ENCODE measurements at places on chromosomes 11 and 22.

- DNase-seq, result no peak
These were observed 6.8 kb upstream of the PLAAT3 start for GRCh38 chr11:63621071-63621470.

GRCh38 chr11:11442791-11443190 lies 89.7 kb upstream of the CSNK2A3 start:
- no peak for DNase-seq

DNA sequence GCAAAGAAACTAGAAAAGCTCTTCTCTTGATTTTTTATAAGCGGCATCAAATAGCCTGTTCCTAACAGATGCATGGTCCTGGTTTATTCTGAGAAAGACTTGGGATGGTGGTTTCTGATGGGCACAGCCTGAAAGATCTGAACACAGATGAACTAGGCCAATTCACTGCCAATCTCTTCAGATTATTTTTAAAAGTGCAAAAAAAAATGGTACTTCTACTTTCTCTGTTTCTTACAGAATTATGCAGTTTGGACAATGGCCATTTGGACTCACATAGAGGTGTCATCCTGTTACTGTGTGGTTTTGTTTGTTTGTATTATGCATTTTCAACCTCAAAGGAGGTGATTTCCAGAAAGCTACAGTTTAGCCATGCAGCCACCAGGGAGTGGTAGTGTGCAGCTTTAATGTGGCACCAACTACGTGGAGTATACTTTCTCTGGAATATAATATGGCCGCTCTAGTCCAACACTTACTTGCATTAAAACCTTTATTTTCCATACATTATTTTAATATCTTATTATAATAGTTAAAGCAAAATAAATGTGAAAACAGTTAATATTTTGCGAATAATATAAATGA lies 469.8 kb upstream of the KIRREL3 start:
- no peak for DNase-seq

DNA sequence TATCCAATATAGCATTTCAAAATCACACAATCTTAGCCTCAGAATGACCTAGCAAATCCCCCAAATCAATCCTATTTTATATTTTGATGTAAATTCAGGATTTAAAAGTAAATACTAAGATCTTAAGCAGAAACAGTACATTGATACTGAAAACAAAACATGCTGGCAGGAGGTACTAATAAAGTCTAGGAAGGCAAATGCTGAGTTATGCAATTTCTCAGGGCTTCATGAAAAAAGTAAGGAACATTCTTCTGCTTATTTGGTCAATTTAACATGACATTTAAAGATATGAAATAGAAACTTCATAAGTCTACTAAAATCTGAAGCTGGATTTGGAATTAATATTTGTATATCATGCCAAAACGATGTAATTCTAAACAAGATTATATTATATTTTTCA lies 153.3 kb downstream of the SWAP70 start:
- no peak for DNase-seq

DNA sequence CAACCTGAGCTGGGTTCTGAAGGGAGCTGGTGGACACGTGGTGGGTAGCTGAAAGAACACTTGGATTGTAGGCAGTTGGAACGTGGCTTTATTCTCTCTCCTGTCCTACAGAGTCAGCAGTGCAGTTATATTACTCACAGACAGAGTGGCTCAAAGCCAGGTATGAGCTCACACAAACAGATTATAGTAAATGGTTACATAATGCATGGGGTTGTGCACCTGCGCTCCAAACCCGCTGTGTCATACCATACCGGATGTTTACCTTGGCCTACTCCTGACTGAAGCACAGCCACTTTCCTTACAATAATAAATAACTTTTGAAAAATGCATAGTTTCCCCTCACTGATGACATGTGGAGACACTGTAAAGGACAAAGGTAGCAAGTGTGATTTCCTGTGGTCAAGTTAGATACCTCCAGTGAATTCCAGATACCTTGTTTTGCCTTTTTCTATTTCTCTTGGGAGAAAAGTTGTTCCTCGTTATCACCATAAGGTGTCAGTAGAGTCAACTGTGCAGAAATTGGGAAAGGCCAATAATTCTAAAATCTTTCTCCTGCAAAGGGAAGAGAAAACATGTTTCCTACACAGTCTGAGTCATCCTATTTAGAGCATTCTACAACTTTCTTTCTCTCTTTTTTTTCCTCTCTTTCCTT lies 13.5 kb downstream of the MS4A6A start:
- no peak for DNase-seq

DNA sequence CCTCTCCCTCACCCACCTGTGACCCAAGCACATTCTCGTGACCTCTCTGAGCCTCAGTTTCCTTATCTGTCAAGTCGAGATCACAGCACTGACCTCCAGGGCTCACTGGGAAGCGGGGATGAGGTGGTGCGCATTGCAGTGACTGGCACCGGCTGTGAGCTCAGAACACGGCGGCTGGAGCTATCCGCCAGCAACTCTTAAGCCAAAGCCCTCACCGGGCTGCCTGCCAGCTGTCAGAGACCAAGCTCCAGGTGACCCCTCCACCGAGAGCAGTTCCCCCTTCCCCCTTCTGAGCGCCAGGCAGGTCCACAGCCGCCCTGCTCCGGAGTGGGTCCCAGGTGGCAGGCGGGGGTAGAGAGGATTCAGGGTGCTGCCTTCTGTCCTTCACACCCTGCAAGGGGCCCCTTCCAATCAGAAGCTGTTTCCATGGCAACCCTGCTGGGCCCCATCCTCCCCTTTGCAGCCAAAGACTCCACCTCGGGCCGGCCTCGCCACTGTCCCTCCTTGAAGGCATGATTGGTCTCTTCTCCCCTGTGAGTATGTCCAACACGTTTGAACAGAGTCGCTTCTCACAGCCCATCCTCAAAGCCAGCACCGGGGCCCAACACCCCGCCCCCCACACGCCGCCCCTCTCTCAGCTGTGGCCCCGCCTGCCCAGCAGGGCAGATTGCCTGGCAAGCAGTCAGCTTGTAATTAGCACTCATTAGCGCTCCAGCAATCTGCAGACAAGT lies 98.7 kb downstream of the WNT7B start:
- no peak for DNase-seq

- DNase-seq, result no peak
These were observed 5.7 kb downstream of the AMPD3 start for GRCh38 chr11:10460611-10461275.

DNA sequence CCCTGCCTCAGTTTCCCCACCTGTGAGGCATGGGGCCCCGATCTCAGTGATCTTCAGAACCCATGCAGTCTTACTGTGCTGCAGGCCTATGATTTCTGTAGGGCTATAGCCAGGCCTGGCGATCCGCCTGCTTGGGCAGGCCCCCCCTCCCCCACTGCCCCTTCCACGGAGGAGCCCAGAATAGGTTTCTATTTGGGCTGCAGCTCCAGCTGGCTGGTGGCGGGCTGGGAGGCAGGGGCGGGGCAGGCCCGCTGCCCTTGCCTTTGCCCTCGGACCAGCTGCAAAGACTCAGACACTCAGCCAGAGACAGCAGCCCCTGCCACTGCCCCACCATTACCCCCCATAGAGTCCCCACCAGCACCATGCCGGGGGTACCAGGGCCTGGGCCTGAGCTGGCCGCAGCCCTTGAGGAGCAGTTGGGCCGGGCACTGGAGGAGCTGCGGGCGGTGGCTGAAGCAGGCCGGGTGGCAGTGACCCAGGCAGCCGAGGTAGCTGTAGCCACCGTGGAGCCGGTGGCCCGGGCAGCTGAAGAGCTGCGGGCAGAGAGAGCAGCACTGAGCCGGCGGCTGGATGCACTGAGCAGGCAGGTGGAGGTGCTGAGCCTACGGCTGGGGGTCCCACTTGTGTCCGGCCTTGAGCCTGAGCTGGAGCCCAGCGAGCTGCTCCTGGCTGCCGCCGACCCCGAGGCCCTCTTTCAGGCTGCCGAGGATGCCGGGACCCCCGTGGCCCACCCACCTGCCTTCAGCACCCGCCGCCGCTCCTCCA lies 12.2 kb downstream of the SMTN start:
- DNase-seq, result no peak

GRCh38 chr11:97905101-97905500 lies 1115.6 kb upstream of the CNTN5 start:
- DNase-seq, result no peak

DNA sequence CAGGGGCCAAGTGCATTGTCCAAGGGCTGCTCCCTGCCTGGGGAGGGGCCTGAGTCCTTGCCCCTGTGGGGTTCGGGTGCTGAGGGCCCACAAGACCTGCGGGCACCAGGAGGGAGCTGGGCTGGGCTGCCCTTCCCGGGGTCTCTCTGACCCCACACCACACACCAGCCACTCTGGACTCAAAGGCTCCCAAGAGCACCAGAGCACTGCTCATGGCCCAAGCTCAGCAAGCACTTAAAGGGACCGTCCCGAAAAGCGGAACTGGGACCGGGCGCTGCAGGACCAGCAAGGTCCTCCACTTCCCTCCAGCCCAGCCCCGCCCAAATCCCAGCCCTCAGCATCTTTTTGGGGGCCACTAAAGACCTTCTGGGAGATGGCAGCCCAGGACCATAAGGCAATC lies 5.3 kb downstream of the LSP1 start:
- DNase-seq, result no peak

DNA sequence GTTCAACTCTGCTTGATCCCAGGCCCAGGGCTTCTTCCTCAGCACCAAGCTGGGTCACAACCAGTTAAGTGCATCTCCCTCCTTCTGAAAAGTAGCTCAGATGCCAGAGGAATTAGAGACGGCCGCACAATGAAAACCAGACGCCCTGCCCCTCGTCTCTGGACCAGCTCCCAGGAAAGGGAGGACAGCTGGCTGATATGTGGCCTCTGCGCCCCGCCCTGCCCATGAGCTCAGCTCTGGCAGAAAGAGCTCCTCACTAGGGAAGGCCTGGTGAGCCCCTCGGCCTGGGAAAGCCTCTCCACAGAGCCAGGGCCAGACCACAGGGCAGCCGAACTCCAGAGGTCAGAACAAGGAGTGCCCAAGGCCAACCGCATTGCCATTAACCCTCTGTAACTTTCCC lies 18.1 kb upstream of the SCGB1A1 start:
- no peak for DNase-seq

GRCh38 chr11:88167853-88168252 lies 7.4 kb downstream of the RAB38 start:
- no peak for DNase-seq

DNA sequence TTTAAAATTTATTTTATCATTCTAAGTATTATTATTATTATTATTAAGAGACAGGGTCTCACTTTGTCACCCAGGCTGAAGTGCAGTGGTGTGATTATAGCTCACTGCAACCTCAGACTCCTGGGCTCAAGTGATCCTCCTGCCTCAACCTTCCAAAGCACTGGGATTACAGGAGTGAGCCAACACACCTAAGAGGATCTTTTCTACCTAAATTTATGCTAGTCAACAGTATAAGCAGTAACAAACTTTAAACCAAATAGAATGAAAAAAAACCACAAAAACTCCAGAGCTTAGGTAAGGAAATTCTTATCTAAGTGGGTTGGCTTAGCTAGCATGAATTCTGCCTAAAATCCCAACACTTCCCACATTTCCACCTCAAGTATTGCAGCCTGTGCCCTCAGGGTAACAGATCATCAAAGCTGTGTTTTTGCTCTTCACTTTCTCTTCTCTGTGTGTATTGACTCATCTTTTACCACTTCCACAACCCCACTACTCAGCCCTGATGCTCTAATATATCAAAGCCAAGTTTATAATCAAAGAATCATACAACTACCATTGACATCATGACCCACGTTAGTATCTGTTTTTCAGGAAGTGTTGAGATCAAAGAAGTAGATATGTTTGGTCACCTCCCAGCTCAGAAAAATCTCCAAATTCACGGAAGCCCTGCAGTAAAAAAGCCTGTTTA lies 93.7 kb upstream of the SPON1 start:
- no peak for DNase-seq

DNA sequence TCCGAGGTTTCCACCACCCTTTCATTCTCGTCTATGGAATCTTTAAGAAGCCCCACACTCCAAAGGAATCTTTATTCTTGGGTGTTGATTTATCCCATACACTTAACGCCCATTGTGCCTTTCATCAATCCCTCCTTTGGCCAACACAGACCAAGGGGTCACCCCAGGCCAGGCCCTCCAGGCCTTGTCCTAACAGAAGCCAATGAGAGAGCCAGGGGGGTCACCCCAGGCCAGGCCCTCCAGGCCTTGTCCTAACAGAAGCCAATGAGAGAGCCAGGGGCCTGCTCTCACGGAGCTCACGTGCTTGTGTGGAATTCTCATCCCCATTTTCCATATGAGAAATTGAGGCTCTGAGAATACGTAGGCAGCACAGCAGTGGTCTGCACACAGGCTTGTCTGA lies 47.9 kb upstream of the TIMP3 start:
- DNase-seq, result no peak

DNA sequence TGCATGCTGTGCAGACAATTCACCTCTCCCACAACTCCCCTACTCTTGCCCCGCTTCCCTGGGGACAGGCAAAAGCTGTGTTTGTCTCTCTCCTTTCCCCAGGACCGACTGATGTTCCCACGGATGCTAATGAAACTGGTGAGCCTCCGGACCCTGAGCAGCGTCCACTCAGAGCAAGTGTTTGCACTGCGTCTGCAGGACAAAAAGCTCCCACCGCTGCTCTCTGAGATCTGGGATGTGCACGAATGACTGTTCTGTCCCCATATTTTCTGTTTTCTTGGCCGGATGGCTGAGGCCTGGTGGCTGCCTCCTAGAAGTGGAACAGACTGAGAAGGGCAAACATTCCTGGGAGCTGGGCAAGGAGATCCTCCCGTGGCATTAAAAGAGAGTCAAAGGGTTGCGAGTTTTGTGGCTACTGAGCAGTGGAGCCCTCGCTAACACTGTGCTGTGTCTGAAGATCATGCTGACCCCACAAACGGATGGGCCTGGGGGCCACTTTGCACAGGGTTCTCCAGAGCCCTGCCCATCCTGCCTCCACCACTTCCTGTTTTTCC lies 1.4 kb upstream of the MADD start:
- DNase-seq, result peak; percentile 16

- no peak for DNase-seq
These were observed 148.3 kb upstream of the CADM1 start for GRCh38 chr11:115652496-115652895.

DNA sequence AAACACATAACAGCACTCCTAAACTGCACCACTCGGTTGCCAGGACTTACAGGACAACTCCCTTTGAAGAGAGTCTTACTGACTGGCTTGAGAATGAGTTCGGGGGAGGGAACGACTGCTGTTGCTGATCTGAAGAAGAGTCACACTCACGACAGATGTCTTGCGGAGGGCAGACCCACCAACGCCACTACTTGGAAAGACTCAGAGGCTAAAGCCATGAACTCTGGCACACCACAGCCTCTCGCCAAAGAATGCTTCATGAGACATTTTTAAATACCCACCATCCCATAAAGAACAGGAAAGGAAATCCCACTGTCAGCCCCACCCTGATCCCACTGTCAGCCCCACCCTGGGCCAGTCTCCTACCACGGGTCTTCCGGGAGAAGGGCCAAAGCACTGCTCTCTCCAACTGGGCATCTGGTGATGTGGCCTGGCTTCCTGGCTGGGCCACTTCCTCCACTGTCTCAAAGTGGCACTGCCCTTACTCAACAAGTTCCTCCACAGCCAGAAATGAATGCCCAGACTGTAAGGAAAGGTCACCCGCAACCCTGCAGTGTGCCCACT lies 73.6 kb downstream of the MICAL3 start:
- DNase-seq, result no peak

DNA sequence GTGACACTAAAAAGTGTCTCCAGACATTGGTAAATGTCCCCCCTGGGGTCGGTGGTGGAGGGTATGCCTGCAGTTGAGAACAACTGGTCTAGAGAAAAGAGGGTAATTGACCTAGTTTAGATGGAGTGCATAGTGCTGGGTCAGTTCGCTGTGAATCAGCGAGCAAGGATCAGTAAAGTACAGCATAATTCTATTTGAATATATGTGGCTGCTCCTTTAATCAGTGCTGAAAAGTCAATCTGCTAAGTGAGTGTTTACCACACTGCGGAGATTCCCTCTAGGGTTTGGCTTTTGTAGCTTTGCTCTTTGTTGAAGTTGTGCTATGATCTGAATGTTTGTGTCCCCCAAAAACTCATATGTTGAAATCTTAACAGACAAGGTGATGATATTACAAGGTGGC lies 15.0 kb downstream of the CAVIN3 start:
- DNase-seq, result no peak

Measured in stimulated activated CD8-positive, alpha-beta memory T cell treated with anti-CD3 and anti-CD28 coated beads, Interleukin-7, amount 100 ng/mL, for 48 hours (primary cell).